Erythroblast (primary cell): ENCODE measurements at places on chromosomes 5 and 9.
A peak's percentile ranks its signal among the peaks of the same experiment; 100 is the strongest.

DNA sequence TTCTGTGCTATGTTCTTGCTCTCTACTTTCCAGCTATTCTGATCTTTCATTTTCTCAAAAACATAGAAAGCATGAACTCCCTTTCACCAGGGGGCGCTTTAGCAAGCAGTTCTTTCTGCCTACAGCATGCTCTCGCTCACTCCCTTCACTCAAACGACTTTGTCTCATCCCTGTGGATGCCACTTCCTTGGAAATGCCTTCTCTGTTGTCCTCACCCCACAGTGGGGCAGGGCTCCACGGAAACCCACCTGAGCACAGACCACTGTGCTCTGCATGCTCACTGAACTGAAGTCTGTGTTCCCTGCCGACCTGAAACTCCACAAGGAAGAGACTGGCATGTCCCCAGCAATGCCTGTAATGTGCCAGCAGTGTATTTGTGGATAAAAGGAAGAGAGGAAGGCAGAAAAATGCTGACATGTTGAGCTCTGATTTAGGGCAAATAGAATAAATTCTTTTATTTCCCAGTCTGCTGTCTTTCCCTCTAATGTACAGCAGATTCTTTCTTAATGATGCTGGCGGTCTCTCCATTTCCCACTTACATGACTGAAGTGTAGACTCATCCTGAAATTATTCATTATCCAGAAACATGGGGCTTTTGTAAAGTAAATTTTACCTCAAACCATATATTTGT is 4.9 kb upstream of the ROR2 start:
- peak; percentile 69 for DNase-seq

DNA sequence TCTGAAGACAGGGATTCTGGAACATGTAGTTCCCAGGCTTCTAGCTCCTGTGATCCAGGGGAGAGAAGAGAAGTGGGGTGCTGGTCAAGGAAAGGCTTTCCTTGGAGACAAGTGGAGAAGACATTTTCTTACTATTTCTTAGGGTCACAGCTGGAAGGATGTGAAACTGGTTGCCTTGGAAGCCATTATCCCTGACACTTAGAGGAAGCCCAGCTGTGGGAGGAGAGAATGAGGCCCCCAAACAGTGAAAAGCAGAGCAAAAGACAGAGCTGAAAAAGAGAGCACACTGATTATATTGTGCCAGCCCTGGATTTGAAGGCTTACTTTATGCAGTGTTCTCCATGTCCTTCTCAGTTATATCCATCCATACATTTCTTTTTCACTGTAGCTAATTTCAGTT is 17.5 kb upstream of the SHB start:
- DNase-seq, result no peak

DNA sequence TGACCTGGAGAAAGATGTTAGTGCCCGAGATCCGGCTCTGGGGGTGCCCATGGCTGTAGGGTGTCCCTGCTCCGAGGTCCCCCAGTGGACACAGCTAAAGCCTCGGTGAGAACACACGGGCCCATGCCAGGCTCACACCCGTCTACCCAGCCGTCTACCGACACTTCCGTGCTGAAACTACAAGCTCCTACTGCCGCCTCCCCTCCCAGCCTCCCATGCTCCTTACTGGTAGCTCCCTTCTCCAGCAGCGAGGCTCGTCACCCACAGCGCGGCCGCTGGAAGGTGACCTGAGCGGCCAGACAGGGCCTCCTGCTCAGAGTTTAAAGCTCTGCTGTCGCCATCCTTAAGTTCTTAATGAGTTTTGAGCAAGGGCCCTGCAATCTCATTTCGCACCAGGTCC is 33.2 kb upstream of the CLPTM1L start:
- no peak for DNase-seq

- DNase-seq, result no peak
These were observed 195.0 kb downstream of the ADAMTSL1 start for GRCh38 chr9:18668944-18669343.

DNA sequence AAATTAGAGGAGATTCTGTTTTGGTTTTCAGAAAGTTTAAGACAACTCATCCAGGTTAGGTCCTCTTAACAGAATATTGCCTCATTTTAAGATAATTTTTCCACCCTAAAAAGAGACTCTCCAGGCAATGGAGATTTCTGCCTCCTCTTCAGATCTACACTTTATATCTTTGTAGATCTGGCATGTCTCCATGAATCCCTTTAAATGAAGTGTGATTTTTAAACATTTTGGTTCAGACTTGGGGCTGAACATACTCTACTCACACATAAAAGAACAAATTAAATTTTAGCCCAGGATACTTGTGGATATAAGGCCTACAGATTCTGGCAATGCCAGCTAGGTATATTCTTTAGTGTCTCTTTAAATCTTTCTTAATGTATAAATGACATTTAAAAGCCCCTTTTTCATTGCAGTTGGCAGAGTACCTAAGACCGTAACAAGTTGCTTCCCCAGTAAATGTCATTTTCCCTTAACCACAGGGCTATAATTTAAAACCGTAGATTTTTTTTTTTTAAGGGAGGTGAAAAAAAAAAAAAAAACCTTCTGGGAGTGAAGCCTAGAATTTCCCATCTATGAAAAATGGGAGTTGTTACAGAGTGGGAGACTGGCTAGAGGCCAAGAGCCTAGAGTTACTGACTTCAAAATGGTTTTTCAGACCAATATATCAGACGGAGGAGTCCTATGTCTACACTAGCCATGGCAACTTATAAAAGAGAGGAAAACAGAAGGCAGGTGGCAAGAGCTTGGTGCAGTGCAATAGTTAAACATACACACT is 207.8 kb upstream of the TARS1 start:
- DNase-seq, result no peak
